Dorsolateral prefrontal cortex (tissue), 122 donors: ENCODE measurements at places on chromosomes 1 and 21.

GRCh38 chr1:234316937-234317336 lies 56.3 kb upstream of the COA6 start:
- DNase-seq: no peak

DNA sequence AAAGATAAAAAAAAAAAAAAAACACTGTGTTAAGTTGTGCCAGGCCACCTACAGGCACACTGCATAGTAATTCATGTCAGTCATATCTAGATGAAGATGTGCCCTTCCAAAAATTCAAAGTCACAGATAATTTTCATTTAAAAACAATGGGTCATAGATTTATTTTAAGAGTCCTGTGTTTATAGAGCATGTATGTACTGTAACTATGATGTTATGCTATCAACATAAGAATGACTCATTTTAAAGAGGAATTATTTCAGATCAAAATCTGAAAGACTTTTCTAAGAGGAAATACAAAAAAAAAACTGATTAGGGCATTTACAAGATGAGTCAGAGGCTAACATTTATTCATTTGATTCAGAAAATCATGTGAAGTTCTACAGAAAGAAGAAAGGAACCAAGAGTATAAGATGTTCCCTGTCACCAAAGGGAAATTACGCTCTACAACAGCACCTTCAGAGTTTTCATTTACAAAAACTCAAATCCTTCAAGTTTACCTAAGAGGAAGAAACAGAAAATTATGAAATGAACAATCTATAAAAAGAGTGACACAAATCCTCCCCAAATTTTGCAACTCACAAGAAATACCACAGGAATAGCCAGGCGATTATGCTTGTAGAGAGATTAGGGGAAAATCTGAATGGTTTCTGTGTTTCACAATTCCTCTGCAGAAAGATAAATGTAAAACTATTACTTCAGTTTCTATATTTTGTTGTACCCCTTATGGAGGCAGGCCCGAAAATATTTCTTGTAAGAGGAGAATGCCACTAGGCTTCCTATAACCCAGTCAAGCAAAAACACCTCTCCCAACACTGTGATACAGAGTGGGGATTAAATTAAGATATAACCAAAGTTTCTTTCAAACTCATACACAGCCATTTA lies 13.8 kb downstream of the TP53BP2 start:
- DNase-seq: no peak

DNA sequence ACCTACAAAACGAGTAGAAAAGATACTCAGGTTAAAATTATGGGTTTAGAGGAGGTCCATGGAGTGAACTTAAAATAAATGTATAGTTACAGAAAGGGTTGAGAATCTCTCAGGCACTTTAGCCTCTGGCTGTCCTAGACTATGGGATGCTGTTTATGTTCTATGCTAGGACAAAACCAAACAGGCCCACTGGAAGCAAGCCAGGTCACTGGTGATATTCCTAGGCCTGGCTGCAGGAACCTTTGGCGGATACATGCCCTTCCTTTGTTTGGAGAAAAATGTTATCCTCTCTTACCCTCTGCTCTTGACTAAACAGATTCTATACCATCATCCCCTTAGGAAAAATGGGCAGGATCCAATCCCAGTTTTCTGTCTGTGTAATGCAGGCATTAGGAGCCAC lies 90.7 kb upstream of the DUSP10 start:
- no peak for DNase-seq

GRCh38 chr1:174269989-174270651 lies 110.8 kb downstream of the RABGAP1L start:
- no peak for DNase-seq

DNA sequence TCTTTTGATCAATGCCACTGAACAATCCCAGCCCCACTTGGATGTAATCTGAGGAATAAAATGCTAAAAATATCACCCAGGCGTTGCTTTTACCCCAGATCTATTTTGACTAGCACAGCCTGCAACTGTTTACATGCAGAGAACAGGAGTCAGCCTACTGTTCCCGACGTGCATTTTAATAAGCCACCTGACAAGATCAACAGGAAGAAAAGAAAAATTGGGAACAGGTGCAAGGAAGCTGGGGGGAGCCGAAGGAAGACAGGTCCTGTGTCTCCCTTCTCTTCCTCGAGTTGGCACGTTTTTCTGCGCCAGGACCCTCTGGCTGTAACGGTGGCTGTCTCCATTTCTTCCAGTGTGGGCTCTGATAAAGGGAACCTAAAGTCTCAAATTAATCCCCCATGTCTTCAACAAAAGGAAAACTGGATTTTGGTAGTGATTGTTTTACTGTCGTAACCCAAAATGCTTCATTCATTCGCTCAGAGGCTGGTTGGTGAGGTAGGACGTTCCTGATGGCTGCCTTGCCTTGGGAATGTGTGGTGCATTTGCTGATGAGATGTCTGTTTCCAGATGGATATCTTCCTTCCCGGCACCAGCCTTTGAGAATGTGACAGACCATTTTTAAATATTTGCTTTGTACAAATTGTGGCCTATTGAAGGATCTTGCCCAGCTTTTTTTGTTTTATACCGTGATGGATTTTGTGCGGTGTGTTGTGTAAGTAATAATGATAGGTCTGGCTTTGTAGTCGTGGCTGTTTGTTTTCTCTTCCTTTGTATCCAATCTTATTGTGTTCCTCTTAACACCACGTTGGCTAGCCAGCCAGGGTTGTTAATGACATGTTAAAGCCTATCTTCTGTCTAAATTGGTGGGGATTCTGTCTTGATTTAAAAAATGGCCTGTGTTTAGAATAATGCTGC lies 117.5 kb downstream of the C1orf21 start:
- no peak for DNase-seq
